ENCODE measurements at places on chromosomes 1 and 21.

DNA sequence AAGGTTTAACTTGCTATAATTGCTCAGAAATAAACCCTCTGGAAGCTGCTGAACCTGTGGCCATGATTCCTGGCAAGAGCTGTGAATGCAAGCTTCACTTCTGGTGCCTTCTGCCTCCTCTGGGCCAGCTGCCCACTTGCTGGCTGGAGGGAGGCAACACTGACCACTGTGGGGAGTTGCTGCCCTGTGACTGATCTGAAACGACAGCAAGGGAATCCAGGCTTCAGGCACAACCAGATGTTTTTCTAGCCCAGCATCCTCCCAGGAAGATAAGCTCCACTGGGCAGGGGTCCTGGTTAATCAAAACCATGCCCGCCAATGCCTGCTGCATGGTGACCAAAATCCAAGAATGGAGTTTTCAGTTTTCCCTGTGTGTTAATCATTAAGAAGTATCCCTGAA, 180.0 kb upstream of the HMGB4 start:
- no peak for DNase-seq

- DNase-seq, result no peak
These were observed 85.9 kb upstream of the PUM1 start for GRCh38 chr1:31151402-31151801.

GRCh38 chr21:29181799-29182470, 51.5 kb downstream of the MAP3K7CL start:
- DNase-seq, result no peak

DNA sequence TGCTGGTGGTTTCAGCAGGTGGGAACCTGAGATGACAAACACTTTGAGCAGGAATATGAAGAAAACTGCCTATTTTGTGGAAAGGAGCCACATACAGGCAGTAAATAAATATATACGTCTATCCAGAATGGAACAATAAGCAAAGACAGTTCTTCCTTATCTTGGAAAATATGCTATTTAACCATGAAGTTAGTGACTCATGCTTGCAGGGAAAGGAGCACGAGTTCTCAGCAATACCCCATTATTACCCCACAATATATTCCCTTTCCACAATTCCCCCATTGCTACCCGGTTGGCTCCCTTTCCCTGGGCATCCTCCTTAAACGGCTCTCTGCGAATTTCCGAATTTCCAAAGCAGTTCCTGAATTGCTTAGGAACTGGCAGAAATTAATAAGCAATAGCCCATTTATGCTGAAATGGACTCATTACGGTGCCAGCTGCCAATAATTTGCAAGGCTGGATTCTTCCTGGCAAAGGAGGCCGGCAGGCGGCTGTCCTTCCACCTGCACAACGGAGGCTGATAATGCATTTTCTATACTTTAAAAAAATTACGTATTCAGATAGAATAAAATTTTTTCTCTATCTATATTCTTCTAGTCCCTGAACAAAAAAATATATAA, 65.4 kb downstream of the TIAM1 start:
- DNase-seq, result no peak

DNA sequence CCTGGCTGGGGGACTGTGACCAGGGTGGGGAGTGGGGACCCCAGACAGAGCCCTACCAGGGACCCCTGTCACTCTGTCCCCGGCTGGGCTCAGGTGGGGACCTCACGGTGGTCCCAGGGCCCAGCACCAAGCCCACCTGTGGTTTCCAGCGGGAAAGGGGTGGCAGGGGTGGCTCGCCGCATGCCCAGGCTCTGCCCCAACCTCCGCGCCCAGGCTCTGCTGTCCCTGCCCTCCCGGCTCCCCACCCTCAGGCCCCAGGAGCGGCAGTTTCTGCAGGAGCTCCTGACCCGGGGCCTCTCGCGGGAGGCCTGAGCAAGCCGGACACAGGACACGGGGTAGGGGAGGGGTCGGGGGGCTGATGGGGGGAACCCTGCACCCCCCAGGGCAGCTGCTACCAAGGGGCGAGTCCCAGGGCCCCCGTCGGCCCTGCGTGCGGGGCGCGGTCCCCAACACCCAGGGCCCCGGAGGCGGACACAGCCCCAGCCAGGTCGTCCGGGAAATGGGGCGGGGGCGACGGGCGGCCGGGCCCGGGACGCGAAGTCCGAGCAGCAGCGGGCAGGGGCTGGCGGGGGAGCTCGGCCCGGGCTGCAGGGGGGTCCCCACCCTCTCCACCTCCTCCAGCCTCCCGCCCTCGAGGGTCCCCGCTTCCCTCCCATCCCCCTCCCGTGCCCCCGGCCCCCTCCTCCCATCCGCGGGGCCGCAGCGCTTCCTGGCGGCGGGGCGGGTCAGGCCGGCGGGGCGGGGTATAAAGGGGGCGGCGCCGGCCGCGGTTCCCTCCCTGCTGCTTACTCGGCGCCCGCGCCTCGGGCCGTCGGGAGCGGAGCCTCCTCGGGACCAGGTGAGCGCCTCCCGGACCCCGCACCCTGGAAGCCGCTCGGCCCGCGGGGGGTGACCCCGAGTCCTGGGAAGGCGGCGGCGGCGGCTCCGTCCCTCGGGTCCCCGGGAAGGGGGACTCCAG, at the start of gene COL6A2:
TSS of gene COL6A2 (plus strand) at position 777 of the 958 bp plus-strand sequence.
- no peak for DNase-seq

- no peak for DNase-seq
These were observed 14.8 kb downstream of the ATP1B1 start for GRCh38 chr1:169121146-169121923.

GRCh38 chr1:3593334-3593733, 18.0 kb downstream of the MEGF6 start:
- DNase-seq, result no peak

GRCh38 chr1:234475167-234475793, 3.7 kb downstream of the TARBP1 start:
- DNase-seq, result no peak

- peak; percentile 50 for DNase-seq
These were observed 164.4 kb upstream of the PALMD start for GRCh38 chr1:99481391-99481996.

DNA sequence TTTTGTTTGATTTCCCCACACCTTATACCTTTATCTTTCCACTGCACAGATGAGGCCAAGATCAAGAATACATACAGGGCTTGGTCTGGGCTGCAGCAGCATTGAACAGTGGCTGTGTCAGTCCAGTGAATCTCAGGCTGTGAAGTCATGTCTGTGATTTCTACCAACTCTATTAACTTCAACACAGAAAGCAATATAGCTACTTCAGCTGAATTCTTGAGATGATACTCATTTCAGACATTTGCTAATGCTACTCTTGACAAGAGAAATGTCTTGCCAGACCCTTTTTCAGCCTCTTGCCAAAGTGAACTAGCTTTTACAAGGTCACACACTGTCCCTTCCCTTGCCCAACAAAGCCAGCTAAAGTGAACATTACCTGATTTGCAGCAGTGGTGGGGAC, 25.1 kb upstream of the HSD3B1 start:
- DNase-seq, result no peak

DNA sequence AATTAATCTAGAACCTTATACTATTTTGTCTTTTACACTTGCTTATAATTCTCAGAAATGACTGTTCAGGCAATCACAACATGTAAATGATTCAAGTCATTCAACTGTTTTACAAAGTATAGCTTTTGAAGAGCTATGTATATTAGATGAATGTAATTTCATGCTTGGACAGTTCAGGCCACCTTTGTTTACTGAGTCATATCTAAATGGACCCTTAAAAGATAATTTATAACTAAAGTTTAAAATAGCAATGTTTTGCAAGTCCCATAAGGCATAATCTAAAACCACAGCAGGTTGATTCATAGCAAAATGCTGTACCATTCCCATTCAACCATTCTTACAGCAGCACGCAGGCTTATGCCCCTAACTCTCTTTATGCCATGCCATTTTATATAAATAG, 64.8 kb downstream of the PIK3R3 start:
- no peak for DNase-seq

DNA sequence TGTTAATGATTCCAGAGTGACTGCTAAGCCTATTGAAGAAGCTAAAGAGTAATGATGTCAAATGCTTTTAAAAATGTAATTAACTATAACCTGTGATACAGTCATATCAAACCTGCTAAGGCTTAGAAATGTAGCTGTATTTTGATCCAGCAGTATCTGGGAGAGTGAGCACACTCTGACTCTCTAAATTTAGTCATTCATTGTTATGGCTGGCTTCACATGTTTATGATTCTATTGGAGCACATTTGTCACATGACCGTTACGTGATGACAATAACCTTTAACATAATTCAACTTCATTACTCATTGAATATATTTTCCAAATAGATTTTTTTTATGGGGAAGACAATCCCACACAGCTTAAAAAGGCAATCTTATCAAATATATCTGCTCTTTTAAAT, 587.1 kb downstream of the LMO4 start:
- no peak for DNase-seq

GRCh38 chr1:36134505-36135329, 9.7 kb upstream of the COL8A2 start:
- DNase-seq, result no peak

- no peak for DNase-seq
These were observed 36.1 kb downstream of the RUNX3 start for GRCh38 chr1:24894002-24894401.

GRCh38 chr21:25717491-25718147, 17.1 kb downstream of the ATP5PF start:
- no peak for DNase-seq

- DNase-seq, result no peak
These were observed 479.0 kb downstream of the NPHP4 start for GRCh38 chr1:5513179-5513578.

DNA sequence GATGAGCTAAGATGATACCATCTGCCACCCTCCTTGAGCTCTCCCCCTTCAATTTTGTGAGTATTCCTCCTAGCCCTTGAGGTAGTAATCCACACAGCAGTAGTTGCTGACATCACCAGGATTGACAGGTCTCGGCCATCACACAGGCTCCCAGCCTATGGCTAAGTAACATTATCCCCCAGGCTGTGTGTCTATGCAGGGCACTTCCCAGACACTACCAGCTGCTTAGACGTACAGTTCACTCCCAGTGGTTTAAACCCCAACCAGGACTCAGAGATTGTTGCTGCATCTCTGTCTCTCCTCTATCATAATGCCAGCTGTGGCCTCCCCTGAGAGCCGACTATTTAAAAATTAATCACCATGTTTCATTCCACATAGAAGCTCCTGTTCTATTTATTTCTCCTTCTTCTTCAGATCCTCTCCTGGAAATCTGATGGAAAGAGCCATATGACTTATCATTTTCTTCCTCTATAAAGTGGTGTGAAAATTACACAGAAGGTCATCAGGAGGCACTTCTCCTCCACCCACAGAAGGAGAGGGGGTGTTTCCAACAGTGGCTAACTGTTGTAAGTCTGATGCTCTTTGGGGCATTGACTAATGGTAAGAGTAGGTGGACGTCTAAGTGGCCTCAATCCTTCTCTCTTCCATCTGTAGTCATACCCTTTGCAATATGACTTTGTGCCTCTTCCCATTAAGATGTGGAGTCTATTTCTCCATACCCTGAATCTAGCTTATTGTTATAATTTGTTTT, 396.3 kb downstream of the SETD4 start:
- DNase-seq, result no peak

GRCh38 chr21:39529026-39529425, 77.3 kb downstream of the SH3BGR start:
- DNase-seq, result no peak

- DNase-seq, result no peak
These were observed 303.6 kb downstream of the PTPRC start for GRCh38 chr1:198942466-198942865.

Measured in DMS79 (cell line).